ENCODE measurements at places on chromosomes 2 and 18.

DNA sequence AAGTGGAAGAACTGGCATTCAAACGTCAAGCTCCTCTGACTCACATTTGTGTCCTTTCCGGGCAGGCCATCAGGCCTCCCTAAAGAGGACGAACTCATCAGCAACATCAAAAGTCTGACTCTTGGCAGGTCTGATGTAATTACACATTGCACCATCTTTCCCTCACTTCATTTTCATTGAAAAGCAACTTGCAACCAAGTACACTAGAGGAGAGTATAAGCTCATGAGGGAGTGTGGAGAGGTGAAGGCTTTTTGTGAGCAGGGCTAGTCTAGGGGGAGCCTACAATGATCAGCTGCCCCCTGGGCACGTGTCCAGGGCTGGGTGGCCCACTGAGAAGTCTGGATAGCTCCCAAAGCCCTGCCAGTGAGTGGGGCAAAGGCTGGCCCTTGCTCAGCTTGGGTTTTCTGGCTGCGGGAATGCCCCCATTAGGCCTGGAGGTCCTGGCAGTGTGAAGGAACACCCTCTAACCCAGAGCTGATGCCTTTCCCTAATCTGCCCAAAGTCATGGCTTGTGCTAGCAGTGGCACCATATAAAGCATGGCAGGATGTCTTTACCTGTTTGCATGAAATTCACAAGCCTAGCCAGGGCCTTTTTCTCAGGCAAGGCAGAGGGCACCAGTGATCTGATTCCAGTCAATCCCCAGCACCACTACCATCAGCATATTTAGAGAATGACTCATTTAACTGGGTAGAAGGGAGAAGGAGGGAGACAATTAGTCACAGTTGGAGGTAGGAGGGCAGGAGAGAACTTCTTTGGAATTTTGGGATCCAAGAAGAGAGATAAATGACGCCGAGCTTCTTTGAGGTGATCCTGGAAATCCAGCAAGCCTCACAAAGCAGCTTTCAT lies 8.5 kb upstream of the DAW1 start:
- DNase-seq, result no peak

GRCh38 chr18:78833833-78834232 lies 145.8 kb upstream of the SALL3 start:
- no peak for DNase-seq

- DNase-seq, result peak; percentile 62
Observed at GRCh38 chr18:28177828-28178635, 1.1 kb upstream of the CDH2 start.

DNA sequence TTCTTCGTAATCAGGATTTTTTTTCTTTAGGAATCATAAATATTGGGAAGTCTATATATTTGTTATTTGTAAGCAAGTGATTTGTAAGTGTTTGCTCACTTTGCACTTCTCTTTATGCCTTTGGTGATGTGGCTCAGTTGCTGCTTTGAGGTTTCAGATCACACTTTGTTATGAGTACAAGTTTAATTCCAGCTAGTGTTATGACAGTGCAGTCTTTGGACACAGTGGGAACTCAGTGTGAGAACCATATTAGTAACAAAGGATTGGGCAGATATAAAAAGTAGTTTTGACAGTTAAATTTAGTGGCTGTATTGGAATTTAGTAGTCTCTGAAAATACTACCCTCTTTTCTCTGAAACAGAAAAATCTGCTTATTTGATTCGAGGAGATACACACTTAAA lies 67.7 kb downstream of the ABI2 start:
- DNase-seq, result no peak

GRCh38 chr2:1553671-1554295 lies 140.5 kb downstream of the TPO start:
- no peak for DNase-seq

- no peak for DNase-seq
Observed at GRCh38 chr2:179642462-179642861, 218.9 kb downstream of the ZNF385B start.

- no peak for DNase-seq
Observed at GRCh38 chr2:168114619-168115018, 132.8 kb downstream of the STK39 start.

DNA sequence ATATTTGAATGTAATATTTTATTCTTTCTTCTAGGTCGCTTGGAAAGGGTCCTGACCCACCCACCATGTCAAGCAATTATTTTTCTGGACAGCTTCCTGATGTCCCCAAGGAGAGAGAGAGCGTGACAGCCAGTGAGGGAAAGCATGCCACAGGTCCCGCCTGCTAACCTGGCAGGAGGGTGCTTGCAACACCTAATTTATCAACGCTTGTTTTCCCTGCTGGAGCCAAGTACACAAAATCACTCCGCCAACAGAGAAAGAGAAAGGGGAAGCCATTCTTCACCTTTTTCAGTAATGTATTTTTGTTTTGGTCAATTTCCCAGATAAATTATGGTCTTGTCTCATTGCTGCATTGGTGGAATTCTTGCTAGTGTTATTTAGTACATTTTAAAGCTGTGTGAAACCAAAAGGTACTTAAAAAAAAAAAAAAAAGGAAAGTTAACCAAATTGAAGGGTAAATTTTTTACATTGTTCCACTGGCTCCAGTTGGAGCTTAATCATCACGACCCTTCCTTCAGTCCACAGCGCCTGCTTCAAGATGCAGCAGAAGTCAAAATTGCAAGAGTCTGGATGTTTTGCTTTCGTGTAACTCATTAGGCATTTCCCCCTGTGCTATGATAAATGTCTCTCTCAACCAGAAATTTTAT lies 88.5 kb upstream of the COPS8 start:
- DNase-seq, result no peak

- peak; percentile 76 for DNase-seq
Observed at GRCh38 chr2:7899241-7899640, 782.6 kb upstream of the ID2 start.

DNA sequence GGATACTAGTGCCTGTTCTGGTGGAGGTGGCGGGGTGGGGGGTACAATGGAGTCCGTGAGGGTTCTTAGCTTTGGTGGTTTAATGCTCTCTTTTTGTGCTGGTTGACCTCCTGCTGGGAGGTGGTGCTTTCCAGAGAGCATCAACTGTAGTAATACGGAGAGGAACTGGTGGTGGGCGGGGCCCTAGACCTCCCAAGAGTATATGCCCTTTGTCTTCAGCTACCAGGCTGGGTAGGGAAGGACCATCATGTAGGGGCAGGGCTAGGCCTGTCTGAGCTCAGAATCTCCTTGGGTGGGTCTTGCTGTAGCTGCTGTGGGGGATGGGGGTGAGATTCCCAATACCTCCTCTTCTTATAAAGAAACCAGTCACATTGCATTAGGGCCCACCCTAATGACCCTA lies 27.1 kb downstream of the CAMKMT start:
- no peak for DNase-seq

GRCh38 chr2:20454036-20454981 lies 7.4 kb downstream of the RHOB start:
- DNase-seq, result no peak

GRCh38 chr2:135997380-135997779 lies 12.0 kb upstream of the DARS1 start:
- DNase-seq, result no peak

DNA sequence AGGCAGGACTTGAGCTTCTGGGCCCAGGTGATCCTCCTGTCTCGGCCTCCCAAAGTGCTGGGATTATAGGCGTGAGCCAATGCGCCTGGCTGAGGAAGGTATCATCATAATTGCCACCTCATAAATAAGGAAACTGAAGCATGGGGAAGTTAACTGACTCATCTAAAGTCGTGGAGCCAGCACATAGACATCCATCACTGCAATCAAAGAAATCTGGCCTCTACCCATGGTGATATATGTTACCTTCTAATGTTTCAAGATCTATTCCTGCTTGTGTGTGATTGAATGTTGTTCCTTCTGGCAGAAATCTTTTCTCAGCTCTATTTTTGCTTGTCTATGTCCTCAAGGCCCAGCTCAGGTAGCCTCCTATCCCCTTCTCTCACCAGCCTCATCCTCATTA lies 105.1 kb upstream of the AQP4 start:
- no peak for DNase-seq

- no peak for DNase-seq
Observed at GRCh38 chr18:50092245-50092805, 102.6 kb downstream of the MYO5B start.

DNA sequence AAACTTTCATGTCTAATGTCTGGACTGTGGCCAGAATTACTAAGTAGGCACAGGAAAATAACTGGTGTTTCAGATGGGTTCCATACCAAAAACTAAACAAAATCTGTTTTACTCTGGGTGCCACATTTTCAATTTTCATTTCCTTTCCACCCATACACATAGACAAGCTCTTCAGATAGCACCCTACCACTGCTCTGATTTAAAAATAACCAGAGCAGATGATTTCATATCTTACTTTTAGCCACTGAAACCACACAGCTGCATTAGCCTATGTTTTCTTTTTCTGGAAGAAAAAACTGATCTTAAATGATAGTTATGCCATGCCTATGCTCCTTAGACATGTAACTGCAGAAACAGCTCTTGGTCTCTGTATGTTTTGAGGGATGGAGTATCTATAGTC lies 647.6 kb downstream of the CPS1 start:
- no peak for DNase-seq

DNA sequence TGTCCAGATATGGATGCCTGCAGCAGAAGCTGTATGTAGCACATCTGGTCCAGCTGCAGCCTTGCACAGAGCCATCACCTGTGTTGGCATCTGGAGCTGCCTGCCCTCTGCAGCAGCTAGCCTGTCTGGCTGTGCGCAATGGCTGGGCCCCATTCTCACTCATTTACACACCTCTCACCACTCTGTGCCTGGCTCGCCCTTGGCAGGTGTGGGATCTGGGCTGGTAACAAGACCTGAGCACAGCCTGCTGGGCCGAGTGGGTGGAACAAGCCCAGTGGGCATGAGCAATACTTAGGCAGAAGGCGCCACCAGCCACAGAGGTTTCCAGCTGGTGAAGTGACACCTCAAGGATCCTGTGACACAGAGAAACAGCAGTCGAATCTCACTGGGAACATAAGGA lies 714.1 kb downstream of the NUP35 start:
- no peak for DNase-seq

- no peak for DNase-seq
Observed at GRCh38 chr2:144501118-144501517, 18.8 kb downstream of the ZEB2 start.

GRCh38 chr2:215621381-215621780 lies 185.5 kb upstream of the FN1 start:
- DNase-seq, result no peak

DNA sequence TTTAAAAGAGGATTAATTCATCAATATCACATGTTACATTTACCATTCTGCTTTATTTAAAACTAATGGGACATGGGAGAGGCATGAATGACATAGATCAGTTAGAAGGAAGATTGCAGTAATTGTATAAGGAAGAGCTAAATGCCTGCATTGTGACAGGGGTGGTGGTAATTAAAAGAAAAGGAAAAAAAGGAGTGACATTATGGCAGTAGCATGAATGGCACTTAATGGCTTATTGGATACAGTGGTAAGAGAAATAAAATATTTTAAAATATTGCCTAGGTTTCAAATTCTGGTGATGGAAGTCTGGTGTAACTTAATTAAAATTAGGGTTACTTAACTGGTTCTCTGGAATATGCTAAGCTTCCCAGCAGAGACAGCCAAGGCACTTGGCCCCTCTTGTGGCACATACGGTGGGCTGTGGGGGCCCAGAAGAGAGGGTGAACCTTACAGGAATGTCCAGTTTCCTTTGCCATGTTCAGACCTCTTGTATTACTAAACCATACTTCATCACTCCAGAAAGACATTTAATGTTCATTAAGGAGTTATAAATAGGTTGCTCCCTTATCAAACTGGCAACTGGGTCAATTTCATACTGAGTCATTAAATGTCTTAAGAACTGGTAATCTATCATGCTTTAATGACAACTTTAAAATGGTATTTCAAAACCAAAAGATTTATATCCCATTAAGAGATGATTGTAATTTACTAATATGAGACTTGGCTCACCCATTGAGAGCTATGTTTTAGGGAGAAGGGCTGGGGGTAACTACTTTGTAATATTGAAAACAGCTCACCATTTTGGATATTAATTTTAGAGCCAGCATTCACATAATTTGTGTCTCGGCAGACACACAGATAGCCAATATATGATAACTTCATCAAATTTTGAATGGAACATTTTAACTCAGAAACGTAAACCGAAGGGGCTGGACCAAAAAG lies 798.9 kb upstream of the PIK3C3 start:
- no peak for DNase-seq

GRCh38 chr2:154724194-154724797 lies 25.8 kb downstream of the KCNJ3 start:
- no peak for DNase-seq

GRCh38 chr2:60839126-60839813 lies 42.1 kb upstream of the REL start:
- DNase-seq, result no peak

GRCh38 chr2:173175222-173175621 lies 99.6 kb downstream of the MAP3K20 start:
- DNase-seq, result no peak

DNA sequence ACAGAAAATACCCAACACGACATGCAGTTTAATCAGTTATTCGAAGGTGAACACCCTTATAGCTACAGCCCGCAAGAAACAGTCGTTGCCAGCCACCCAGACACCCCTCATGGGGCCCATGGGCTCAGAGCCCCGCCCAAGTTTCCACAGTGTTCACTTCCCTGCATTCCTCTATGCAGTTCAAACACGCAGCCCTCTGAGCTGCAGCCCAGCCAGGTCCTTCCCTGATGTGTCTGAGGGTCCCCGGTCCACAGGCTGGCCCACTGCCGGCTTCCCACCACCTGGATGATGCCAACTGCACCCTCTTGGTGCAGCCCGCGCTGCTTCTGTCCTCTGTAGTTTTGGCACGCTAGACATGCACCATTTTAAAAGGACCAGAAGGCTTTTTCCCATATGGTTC lies 87.4 kb downstream of the ZNF516 start:
- DNase-seq, result no peak

- DNase-seq, result no peak
Observed at GRCh38 chr2:118417406-118418120, 329.3 kb downstream of the INSIG2 start.

- DNase-seq, result no peak
Observed at GRCh38 chr2:239073270-239073669, 225.4 kb downstream of the TWIST2 start.

DNA sequence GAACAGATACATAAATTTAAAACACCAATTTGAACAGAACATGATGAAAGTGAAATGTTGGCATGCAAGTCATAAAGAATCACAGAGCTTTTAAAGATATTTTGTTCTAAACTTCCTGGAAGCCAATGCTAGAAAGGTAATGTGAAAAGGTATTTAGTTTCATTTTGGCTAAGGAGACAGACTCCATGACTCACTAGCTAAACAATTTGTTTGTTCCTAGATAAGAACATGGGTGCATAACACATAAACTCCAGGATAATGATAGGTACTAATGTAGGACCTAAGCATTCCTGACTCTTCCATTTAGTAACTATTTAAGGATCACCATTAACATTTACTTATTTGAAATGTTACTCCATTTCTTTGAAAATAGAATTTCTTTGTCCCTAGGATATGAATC lies 292.5 kb upstream of the CNTNAP5 start:
- no peak for DNase-seq

- no peak for DNase-seq
Observed at GRCh38 chr2:189208254-189208653, 28.7 kb upstream of the COL5A2 start.

Data from NCI-H1417 treated with DMSO at 0.1 percent for 48 hours (cell line).